CD4-positive, alpha-beta memory T cell (primary cell): ENCODE measurements at places on chromosomes 11 and 22. TPM values are rescaled to one million over a fixed set of nuclear protein-coding genes. Genes with fewer than 3 reads are reported as not detected.

The LMO1 gene
- total RNA-seq, result not detected

The RAG2 gene
- total RNA-seq, result not detected

The CCDC116 gene
- total RNA-seq, result 0.19 TPM

The TANGO2 gene
- total RNA-seq, result 51.5 TPM

The HSPA8 gene
- total RNA-seq, result 852 TPM

The FAM83F gene
- not detected for total RNA-seq

The NXPE1 gene
- not detected for total RNA-seq

The TIGD3 gene
- total RNA-seq, result 1.1 TPM
